ENCODE measurements at places on chromosomes 12 and 14.

DNA sequence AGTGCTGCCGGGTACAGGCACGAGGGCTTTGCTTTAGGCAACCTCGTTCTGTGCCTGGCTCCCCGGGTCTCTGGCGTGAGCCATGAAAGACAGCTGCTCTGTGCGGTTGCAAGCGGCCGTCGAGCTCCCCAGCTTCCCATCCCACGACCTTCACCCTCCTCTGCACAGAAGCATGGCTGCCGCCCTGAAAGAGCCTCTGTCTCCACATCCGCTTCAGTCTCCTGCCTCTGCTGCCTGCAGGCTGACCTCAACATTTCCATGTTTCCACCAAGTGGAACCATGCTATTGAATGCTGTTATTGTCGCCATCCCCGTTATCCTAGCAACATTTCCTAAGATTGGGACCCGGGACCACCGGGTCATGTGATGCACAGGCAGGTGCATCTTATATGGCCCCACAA is 57.1 kb downstream of the KDM2B start:
- no peak for ATAC-seq

DNA sequence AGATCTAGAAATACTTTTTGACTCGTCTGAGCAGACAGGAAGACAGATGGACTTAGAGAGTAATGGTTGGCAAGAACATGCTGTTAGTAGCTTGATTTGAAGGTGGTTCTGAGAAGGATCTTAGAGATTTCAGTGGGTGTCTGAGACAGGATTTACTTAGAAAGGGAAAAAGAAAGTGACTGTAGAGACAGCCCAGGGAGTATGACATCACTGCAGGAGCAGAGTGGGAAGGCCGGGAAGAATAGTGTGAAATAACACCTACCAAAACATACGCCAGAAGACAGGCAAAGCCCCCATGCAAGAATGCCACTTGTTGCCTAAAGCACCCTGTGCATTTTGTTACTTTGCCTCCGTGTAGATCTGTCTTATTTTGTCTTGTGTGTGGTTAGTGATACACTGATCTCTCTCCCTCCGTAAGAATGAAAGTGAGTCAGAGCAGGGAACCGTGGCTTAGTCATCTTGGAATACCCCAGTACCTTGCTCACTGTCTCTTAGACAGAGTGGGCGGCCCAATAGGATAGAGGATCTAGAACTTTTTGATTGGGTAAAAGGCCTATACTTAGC is 161.3 kb upstream of the IFNG-AS1 start:
- peak; percentile 91 for ATAC-seq

- ATAC-seq: no peak
Measured at GRCh38 chr14:40269436-40269835, 837.2 kb upstream of the FBXO33 start.

DNA sequence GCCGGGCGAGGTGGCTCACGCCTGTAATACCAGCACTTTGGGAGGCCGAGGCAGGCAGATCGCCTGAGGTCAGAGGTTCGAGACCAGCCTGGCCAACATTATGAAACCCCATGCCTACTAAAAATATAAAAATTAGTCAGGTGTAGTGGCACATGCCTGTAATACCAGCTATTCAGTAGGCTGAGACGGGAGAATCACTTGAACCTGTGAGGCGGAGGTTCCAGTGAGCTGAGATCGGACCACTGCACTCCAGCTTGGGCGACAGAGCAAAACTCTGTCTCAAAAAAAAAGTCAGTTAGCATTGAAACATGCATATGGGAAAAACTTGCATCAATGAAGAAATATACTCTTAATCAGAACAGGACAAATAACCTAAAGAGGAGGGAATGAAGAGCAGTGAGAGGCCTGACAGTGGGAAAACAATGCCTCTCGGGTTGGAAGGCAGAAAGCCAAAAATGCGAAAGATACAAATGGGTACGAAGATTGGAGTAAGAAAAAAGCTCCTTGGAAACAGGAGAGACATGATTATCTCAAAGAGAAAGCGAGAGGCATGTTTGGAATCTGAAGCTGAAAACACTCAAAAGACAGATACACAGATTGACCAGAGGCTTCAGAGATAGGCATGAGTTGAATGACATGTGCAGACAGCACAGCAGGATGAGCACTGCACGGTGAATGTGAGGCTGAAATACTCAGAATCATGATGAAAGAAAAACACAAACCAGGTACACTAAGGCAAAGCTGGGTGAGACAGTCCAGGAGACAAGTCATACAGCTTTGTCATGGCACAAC is 30.6 kb downstream of the RESF1 start:
- ATAC-seq: no peak

GRCh38 chr14:23582906-23583760 is 4.5 kb upstream of the JPH4 start:
- no peak for ATAC-seq

GRCh38 chr14:54785136-54785777 is 117.4 kb downstream of the GCH1 start:
- ATAC-seq: no peak

DNA sequence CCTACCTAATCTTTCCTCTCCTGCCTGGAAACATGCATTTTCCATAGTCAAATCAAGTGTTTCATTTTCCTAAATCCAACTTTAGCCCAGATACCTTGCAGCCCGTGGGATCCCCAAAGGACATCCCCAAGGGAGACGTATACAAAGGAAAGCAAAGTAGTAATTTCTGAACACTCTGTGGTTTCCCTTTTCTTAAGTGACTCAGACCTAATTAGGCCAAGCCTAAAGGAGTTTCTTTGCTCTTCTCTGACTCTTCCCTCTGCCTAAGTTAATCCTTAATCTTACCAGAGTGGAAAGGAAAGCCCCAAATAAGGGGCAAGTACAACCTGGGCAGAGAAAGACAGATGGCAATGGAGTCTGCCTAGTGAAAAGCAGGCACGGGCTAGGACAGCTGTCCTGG is 250.3 kb downstream of the SPTSSA start:
- no peak for ATAC-seq

Measured in gastroesophageal sphincter (tissue), 4 donors.